ENCODE measurements at places on chromosomes 11 and 22.

DNA sequence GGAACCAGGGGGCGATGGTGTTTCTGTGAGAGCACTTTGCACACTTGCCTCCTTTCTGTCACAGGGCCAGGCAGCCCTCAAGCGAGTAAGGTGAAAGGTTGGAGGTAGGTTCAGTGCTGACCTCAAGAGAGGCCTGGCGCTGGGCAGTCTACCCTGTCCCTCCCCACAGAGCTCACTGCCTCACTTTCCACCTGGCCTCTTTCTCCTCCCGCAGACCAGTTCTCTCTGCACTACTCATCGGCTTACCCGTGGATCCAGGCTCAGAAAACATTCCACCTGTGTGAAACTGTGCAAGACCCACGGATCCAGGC, 16.8 kb downstream of the APOL5 start:
- no peak for DNase-seq

GRCh38 chr11:20015529-20016427, 144.5 kb downstream of the DBX1 start:
- no peak for DNase-seq

GRCh38 chr11:16977994-16978315, 36.3 kb downstream of the PLEKHA7 start:
- no peak for DNase-seq

- no peak for DNase-seq
Observed at GRCh38 chr11:123580137-123580536, 74.3 kb downstream of the SCN3B start.
